ENCODE measurements at places on chromosomes 16 and 17.

GRCh38 chr17:40072040-40072734 lies 9.4 kb downstream of the THRA start:
- peak; percentile 96 for DNase-seq

- DNase-seq, result no peak
Measured at GRCh38 chr17:56206351-56206750, 53.1 kb downstream of the ANKFN1 start.

DNA sequence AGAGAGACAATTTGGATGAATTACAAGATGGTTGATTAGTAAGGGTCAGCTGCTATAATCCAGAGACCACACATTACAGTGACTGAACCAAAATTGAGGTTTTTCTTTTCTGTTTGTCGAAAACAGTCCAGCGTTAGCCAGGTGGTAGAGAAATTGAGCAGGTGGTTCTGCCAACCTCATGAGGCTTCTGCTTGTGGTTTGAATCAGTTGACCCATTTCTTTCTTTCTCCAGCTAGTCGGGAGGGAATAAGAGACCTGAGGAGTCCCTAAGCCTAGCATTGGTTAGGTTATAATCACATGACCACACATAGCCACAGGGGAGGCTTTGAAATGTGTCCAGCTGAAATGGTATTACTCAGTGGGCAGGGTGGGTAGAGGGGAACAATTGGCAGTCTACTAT lies 504.6 kb downstream of the HS3ST4 start:
- no peak for DNase-seq

GRCh38 chr17:64133546-64134215 lies 3.7 kb upstream of the ERN1 start:
- DNase-seq, result peak; percentile 15

- DNase-seq, result no peak
Measured at GRCh38 chr17:10831696-10832095, 6.2 kb downstream of the PIRT start.
